CD4-positive, alpha-beta T cell treated with Interleukin-15 for 4 hours (primary cell): ENCODE measurements at places on chromosomes 6 and 20.

- DNase-seq = no peak
Measured at GRCh38 chr6:3235486-3235885, 8.0 kb upstream of the TUBB2B start.

- no peak for DNase-seq
Measured at GRCh38 chr6:114714836-114715507, 372.1 kb upstream of the HS3ST5 start.

- DNase-seq = peak; percentile 68
Measured at GRCh38 chr6:52663120-52663935, 7.6 kb upstream of the TMEM14A start.

GRCh38 chr20:48564982-48565539 lies 262.7 kb downstream of the PREX1 start:
- no peak for DNase-seq

GRCh38 chr6:15945593-15946159 lies 183.2 kb upstream of the MYLIP start:
- no peak for DNase-seq

- no peak for DNase-seq
Measured at GRCh38 chr6:13274707-13275434, 53.5 kb downstream of the TBC1D7 start.

GRCh38 chr6:108541843-108542759 lies 18.6 kb upstream of the FOXO3 start:
- DNase-seq = peak; percentile 73

GRCh38 chr6:327538-328116 lies 35.3 kb downstream of the DUSP22 start:
- no peak for DNase-seq

DNA sequence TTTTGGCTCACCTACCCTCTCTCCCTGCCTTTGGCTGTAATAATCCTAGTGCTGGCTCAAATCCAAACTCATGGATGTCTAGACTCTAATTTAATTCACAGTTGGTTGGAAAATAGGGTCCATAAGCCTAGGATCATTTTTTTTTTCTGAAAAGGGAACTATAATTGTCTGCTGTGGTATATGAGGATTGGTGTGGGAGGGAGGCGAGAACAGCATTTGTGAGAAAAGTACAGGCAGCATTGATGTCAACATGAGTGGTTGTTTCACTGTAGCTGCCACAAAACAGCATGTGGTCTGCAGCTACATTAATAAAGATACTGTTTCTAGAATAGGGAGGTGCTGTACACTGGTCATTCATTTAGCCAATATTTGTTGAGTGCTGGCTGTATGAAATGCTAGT lies 18.6 kb upstream of the POLR1H start:
- DNase-seq = no peak

- DNase-seq = no peak
Measured at GRCh38 chr20:43761386-43762340, 34.9 kb upstream of the GTSF1L start.

DNA sequence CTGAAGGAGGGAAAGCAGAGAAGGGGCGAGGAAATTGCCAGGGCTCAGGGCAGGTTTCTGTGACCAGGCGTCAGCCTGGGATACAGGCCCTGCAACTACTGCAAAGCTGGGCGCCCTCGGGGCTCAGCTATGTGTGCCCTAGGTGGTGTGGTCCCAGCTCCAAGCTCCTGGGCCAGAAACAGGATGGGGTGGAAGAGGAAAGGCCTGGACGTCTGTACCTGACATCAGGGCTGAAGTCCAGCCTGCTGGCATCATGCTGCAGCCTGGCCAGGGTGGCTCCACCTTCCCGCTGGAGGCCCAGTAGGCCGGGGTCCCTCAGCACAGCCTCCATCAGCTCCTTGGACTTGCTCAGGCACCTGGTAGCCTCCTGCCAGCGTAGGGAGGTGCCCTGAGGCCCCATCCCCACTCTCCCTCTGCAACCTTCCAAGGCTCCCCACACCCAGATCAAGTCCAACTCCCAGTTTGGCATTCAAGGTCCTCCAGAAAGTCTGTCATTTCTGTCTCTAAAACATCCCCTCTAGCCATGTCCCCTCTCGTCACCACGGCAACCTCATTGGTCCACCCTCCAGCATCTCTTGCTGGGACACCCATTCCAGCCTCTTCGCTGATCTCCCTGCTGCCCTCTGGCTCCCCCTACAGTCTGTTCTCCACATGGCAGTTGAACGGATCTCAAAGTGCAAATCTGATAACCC lies 38.2 kb downstream of the KIAA1755 start:
- DNase-seq = peak; percentile 46

DNA sequence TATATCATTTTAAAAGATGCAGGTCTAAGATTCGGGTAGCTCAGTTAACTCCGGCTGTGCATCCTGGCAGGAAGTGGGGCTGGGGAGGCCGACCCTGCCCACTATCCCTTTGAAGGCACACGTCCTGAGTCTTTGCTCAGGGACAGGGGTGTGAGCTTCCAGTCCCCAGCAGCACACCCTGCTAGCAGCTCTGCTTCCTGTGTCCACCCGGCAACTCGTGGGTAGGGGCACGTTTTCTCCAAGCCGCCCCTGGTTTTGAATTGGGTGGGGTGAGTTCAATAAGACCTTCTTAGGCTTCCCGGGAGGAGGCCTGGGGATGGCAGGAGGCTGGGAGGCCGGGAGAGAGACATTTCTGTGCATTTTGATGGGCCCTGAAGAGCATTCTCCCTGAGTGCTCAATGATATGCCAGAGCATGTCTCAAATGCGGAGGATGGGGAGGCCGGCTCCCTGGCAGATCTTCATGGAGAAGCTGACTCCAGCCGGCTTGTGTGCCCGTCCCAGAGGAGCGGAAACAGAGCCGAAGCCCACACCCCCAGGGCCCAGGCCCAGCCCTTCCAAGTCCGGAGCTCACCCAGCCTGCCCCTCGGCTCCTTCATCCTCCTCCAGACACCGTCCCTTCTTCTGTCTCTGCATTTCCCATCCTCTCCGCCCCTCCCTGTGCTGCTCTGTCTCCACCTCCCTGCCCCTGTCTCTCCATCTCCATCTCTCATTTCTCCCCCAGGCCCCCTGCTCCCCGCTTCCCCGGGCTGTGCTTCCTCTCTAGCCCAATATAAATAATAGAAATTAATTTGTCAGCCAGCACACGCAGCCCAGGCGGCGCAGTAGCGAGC lies 36.3 kb upstream of the ZFAND3 start:
- DNase-seq = no peak
